Fibroblast of skin of right quadriceps (primary cell): ENCODE measurements at places on chromosomes 1 and 21.
A peak's percentile ranks its signal among the peaks of the same experiment; 100 is the strongest.

DNA sequence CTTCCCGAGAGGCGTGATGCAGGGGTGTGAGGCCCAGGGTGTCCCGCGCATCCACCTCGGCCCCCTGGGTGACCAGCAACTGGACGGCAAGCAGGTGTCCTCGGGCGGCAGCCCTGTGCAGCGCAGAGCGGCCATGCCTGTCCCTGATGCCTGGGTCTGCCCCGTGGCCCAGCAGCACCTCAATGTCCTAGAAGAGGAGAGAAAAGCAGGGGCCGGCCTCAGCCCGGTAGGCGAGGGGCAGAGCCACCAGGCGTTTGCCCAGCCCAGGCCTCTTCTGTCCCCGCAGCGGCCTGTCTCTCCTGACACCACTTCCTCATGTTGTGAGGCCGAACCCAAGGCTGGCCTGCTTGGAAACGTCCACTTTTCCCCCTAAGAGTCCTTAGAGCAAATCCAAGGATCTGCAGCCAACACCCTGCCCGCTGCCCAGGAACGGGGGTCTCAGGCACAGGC lies 1.7 kb downstream of the ANKRD65 start:
- DNase-seq: no peak

DNA sequence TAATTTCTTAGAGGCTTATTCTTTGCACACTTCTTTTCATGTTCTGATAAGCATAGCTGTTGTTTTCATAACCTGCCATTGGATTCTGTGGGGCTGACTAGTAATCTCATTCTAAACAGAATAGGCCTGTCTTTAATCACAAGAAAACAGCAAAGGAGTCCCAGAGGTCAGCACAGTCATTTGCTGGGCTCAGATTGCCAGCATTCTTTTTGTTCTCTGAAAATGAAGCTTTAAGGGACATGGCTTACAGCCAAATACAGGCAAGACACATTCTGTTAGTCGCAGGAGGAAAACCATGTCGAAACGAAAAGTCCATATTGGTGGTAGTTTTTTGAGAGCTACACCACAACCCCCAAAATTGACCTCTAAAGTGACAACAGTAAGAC lies 75.0 kb downstream of the MRPS6 start:
- no peak for DNase-seq

GRCh38 chr1:230860617-230861384 lies 7.5 kb downstream of the C1orf198 start:
- no peak for DNase-seq

GRCh38 chr1:53654216-53655210 lies 84.5 kb downstream of the GLIS1 start:
- peak; percentile 60 for DNase-seq

DNA sequence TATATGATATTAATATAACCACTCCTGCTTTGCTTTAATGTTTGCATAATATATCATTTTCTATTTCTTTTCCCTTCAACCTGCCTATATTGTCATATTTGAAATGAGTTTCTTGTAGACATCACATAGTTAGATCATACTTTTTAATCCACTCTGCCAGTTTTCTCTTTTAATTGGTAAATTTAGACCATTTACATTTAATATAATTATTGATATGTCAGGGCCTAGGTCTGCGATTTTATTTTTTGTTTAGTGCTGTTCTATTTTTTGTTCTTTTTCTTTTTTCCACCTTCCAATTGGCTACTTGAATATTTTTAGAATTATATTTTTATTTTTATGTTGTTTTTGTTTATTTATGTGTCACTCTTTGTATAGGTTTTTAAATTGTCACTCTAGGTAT lies 213.3 kb downstream of the C1orf94 start:
- DNase-seq: no peak

- DNase-seq: no peak
Observed at GRCh38 chr1:45998020-45998617, 134.3 kb downstream of the PIK3R3 start.

DNA sequence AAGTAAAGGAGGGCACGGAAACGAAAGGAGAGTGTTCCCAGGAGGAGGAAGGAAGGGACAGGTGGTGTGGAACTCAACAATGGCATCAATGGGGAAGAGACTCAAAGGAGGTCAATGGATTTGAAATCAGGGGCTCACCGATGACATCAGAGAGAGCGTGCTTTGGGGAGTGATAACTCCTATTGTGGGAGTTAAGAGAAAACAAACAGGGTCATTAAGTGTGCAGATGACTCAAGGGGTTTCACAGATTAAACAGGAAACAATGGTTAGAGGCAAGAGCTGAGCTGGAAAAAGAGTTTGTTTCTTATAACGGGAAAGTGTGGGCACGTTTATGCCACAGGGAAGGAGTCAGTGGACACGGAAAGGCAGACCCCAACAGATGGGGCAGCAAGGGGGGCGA lies 629.1 kb downstream of the SMYD3 start:
- no peak for DNase-seq

GRCh38 chr1:40786171-40786994 lies 2.8 kb downstream of the KCNQ4 start:
- no peak for DNase-seq

DNA sequence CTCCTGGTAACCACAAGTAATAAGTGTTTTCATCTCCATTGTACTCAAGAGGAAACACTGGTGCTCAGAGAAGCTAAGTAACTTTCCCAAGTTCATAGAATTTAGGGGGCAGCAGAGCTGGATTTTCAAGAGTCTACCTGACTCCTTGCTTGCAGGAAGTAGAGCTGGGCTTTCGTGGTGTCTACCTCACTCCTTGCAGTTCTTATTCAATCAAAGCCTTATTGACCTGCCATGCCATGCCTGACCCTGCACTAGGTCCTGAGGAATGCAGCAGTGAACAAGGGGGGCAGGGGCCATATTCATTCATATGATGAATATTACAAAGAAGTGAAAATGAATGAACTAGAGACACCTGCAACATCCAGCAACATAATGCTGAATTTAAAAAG lies 93.3 kb downstream of the GLIS1 start:
- no peak for DNase-seq

GRCh38 chr1:203447151-203447550 lies 28.5 kb upstream of the PRELP start:
- DNase-seq: no peak

DNA sequence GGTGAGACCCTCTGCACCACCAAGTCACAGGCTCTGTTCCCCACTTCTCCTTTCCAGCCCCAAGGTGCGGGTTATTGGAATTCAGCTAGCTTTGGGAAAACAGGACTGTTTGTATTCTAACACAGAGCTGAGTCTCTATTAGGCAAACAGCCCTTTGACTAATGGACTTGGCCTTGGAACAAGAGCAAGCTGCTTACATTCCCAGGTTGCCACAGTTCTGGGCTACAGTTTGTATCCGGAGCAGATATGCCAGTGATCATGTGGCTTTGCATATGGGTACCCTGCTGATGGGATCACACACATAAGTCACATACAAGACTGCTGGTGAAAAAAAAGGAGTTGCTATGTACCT lies 110.5 kb upstream of the COA6 start:
- no peak for DNase-seq

DNA sequence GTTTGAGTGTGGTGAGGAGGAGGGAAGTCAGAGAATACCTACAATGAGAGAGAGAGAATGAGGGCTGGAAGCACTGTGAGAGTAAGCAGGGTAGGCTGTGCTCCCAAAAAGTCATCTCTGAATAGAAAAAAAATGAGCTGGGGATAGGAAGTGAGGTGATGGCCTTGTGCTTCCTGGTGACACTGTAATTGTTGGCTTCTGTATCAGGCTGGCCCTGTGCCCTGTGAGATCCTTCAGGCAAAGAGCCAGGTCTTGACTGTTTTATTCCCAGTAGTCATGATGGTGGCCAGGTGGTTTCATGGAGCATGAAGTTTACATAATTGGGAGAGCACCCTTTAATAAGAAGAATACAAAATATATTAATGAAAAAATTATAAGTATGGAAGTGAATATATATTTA lies 20.4 kb upstream of the SPATA6 start:
- DNase-seq: no peak

DNA sequence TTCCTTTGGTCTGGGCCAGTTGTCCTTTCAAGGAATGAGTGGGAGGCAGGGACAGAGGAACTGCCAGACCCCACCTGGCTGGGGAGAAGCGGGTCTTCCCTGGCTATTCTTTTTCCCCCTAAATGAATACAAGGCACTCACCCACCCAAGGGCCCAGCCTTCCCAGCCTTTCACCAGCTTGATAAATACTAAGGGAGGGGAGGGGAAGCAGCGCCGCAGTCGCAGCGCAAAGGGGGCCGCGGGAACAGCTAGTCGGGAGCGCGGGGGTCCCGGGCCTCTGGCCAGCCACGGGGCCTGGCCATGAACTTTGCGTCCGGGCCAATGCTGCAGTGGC lies 91.3 kb upstream of the VAMP3 start:
- no peak for DNase-seq

DNA sequence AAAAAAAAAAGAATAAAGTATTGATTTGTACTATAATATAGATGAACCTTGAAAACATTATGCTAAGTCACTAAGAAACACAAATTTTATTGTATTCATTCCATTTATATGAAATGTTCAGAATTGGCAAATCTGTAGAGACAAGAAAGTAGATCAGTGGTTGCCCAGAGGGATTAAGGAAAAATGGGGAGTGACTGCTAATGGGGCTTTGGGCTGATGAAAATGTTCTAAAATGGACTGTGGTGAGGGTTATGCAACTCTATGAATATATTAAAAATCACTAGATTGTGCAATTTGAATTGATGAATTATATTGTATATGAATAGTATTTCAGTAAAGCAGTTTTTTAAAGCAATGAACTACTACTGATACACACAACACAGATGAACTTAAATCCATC lies 10.0 kb downstream of the GDAP2 start:
- DNase-seq: no peak

DNA sequence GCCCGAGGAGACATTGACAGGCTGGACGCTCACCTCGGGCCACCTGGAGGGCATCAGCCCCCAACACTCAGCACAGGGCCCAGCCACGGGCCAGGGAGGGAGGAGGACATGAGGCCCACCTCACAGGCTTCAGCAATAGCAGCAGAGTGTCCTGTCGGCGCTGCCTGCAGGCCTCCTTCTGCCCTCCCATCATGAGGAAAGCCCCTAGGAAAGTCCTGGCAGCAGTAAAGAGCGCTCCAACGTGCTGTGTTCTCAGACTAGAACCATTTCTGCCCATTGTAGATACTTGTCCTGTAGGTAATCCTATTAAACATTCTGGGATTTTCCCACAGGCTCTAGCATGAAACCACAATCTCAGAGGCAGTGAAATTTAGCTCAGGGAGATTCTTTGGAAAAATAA lies 62.0 kb upstream of the GALNT2 start:
- no peak for DNase-seq

DNA sequence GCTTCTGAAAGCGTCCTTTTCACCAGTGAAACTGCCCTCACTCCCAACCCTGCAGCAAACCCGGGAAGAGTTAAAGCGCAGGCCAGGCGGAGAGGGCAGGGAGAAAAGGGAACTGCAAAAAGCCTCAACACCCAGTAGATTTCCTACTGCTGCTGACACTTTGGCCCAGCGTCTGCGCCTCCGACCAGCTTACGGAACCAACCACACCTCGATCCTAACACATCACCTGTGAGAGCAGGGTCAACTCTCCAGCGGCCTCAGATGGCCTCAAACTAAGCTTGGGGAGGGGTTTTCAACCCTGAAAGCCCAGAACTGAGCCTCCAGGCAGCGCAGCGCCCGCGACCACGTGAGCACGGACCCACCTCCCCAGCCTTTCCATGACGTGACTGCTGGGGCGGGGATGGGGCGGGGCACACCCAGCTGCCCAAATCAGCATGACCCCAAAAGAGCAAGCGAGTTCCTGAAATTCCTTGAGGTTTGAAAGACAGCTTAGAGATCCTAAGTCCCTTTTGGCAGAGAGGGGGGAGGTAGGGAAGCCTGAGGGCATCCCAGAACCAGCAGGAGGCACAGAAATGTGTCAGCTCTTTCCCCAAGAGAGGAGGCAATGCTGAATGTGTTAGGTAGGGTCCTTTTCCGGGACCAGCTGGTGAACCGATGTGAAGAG lies 59.1 kb downstream of the ITPKB start:
- DNase-seq: peak; percentile 82

DNA sequence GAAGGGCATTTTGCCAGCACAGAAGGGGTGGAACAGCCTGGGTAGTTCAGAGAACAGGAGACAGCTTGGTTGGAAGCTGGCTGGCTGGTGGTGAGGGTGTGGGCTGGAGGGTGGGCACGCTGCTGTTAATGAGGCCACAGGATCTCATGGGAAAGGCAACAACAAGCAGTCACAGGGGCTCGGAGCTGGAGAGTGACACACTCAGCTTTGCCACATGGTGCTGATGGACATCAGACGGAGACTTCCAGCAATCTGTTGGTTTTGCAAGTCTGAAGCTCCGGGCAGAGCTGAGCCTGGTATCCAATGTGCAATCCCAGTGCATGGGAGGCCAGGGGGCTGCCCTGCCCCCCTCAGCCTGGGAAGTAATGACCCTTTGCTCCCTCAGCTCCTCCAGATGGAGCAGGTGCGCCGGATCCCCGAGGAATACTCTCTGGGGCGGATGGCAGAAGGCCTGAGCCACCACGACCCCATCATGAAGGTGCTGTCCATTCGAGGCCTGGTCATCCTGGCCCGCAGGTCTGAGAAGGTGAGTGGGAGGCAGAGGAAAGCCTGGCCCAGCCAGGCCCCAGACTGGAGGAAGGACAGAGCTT lies 15.6 kb upstream of the TTC4 start:
- DNase-seq: no peak

DNA sequence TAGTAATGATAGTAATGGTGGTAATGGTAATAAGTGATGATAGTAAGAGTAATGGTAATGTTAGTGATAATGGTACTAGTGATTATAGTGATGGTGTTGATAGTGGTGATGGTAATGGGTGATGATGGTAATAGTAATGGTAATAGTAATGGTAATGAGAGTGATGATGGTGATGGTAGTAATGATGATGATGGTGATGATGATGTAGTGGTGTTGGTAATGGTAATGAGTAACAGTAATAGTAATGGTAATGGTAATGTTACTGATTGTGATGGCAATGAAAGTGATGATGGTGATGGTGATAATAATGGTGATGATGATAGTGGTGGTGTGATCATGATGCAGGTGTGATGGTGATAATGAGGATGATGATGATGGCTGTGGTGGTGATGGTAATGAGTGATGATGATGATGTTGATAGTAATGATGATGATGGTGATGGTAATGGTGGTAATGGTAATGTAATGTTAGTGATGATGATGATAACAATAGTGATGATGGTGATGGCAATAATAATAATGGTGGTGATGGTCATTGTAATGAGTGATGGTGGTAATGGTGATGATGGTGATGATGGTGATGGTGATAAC lies 235.0 kb downstream of the MATN1 start:
- DNase-seq: no peak

GRCh38 chr1:37602750-37603694 lies 7.3 kb upstream of the GNL2 start:
- peak; percentile 17 for DNase-seq

DNA sequence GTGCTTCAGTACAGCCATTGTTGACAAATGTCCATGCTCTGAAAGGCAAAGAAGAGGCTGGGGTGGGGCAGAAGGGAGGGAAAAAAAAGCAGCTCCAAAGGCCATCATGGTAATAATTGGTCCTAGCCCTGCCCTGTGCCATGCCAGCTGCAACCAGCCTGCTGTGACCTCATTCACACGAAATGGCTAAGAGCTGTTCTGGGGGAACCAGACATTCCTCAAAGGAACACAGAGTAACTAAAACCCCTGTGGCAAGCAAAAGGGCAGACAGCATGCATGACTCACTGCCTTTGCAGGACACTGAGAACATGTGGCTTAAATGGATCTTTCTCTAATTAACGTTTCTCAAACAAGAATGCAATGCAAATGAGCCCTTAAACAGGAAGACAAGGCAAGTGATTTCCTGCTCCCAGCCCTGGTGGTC lies 42.3 kb downstream of the STYXL2 start:
- peak; percentile 3 for DNase-seq

- no peak for DNase-seq
Observed at GRCh38 chr1:51719146-51719545, 102.3 kb downstream of the OSBPL9 start.

GRCh38 chr1:167789501-167789900 lies 67.7 kb downstream of the MPZL1 start:
- DNase-seq: no peak
